ENCODE measurements at places on chromosomes 1 and 21.

DNA sequence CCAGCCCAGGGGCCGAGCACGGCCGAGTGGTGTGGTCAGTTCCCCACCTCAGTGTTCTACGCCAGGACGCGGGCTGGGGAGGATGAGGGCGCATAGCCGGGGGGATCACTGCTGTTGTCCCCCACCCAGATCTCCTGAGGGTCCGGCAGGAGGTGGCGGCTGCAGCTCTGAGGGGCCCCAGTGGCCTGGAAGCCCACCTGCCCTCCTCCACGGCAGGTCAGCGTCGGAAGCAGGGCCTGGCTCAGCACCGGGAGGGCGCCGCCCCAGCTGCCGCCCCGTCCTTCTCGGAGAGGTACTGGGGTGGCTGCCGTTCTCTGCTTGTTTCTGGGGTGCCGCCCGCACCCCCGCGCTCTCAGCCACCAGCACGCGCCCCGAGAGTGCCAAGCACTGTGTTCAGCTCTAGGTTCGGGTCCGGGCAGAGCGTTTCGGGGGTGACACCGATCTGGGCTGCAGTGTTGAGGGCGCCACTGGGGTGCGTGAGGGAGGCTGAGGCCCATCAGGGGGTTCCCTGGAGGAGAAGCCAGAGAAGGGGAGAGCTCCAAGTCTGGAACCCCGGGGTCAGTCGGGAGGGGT lies 17.4 kb downstream of the SAMD11 start:
- DNase-seq = no peak

DNA sequence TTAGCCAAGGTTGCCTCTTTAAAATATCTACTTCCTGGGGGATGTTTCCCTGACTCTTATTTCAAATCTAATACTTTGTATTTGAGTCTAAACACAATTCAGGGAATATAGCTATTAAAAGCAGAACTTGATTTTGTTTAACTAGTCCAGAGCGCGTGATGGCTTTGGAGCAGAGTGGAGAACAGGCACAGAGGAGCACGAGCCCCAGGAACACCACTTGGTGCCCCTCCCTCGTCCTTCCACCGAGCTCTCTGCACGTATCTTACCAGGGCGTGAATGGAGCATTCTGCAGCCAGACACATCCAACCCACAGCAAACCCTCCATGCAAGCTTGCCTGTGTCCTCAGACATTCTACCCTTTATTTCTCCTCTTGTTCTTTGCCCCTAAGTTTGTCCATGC lies 14.1 kb downstream of the KIF26B start:
- no peak for DNase-seq

DNA sequence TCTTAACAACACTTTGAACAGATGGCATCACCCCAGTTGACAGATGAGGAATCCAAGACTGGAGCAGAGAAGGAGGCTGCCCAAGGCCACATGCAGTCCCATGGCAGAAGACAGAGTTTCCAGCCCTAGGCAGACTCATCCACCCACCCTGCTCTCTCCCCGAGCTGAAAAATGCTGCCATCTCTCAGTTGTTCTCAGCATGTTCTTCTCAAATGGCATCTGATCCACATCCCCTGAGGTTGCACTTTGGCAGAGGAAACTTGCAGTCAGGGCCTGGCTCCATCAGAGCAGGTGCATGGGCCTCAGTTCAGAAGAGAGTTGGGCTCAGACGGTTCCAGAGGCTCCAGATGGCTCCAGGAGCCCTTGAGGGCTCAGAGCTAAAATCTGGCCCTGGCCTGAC lies 709.4 kb downstream of the MATN1 start:
- DNase-seq = no peak

GRCh38 chr1:109327285-109327684 lies 20.5 kb upstream of the MYBPHL start:
- no peak for DNase-seq

DNA sequence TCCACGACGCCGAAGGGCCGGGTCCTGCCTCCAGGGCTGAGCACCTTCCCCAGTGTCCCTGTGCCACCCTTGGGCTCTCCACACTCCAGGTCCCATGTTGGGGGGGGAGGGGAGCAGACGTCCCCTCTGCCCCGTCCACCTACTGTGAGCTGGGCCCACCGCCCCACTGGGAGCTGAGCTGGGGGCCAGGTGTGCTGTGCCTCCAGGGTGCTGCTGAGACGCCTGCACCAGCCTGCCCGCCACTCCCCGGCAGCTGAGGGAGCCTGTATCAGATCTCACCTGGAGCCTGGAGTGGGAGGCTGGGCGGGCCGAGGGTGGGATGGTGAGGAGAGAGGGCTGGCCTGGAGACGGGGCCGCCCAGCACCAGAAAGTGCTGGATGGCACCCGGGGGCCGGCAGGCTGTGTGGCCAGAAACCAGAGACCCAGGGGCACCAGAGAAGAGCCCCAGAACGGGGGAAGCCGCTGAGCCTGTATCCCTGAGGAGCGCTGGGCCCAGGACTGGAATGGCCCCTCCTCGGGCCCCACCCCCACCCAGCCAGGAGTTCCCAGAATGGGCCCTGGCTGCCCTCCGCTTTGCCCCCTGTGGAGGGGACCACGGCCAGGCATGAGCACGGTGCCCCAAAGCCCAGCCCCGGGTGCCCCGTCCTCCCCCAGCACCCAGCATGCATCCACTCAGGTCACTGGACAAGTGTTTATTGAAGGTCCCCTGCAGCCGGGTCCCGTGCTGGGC lies 3.4 kb downstream of the TNFRSF18 start:
- DNase-seq = no peak

GRCh38 chr1:50929376-50929958 lies 30.6 kb downstream of the FAF1 start:
- DNase-seq = no peak

GRCh38 chr1:63413394-63413793 lies 46.0 kb downstream of the ALG6 start:
- DNase-seq = no peak

GRCh38 chr1:224106568-224107281 lies 7.2 kb upstream of the FBXO28 start:
- no peak for DNase-seq

DNA sequence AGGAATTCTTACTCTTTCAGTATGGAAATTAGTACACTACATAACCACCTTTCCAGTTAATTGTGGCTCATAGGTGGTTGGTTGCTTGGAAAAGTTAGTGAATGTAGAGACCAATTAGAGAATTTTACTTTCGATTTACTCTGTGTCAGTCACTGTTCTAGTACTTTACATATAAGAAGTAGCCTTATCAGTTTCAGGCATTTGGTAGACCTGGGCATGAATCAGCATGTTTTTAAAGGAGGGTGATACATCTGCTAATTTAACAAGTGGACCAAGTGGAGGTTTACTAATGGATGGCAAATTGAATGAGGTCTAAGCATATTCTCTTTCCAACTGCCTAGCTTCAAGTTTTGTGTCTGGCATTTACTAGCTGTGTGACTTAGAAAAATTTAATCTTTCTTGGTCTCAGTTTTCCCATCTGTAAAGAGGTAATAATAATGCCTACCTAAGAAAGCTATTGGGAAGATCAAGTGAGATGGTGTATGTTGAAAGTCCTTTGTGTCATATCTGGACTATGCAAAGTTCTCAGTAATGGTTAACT lies 1158.6 kb downstream of the PLA2G4A start:
- DNase-seq = no peak

- peak; percentile 76 for DNase-seq
Measured at GRCh38 chr1:156689035-156689952, 12.1 kb upstream of the NES start.

DNA sequence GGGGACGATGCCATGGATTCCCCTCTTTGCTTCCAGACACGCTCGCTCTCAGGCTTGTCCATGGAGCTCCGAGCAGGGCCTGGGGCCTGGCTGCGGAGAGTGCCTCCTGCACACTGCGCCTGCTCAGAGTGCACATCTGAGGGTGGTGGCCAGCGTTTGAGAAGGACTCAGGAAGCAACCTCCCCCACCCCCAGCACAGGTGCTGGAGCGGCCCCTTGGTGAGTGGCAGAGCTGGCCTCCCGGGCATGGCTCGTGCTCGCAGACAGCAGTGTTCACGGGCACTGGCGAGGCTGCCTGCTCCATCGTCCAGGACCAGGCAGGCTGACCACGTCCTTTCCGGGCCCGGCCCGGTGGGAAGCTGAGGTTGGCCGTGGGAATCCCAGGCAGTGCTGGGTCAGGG lies 2.8 kb downstream of the SPATC1L start:
- no peak for DNase-seq

- DNase-seq = no peak
Measured at GRCh38 chr1:5916572-5917280, 75.5 kb downstream of the NPHP4 start.

DNA sequence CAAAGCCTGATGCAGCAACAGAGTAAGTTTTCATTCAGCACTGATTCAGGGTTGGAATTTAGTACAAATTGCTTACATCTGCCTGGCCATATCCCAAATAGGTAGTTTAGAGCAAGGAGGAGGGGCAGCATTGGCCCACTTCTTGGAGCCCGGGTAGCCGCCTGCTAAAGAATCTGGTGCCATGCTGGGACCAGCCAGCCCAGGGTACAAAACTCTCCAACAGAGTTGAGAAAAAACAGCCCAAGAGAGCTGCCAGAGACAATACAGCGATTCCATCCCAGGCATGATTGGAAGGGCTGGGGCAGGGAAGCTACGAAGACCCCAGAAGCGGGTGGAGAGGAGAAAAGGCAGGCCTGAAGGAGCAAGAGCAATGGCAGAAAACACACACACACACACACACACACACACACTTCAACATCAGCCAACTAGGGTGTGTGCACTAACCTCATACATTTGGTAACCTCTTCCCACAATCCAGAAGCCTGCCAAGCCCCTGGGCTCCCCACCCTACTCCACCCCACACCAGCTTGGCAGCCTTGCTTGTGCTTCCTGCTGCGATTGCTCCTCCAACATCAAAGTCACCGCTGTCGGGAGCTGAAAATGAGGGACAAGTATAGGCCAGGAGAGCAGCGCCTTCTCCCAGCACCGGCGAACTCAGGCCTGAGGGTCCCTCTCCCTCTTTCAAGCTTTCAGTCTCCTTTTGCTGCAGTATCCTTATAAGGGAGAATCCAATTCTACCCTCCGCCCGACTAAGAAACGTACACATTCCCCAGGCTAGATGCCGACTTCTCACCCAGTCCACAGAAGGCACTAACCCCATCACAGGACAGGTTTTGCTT lies 1.2 kb downstream of the PIK3C2B start:
- DNase-seq = no peak

DNA sequence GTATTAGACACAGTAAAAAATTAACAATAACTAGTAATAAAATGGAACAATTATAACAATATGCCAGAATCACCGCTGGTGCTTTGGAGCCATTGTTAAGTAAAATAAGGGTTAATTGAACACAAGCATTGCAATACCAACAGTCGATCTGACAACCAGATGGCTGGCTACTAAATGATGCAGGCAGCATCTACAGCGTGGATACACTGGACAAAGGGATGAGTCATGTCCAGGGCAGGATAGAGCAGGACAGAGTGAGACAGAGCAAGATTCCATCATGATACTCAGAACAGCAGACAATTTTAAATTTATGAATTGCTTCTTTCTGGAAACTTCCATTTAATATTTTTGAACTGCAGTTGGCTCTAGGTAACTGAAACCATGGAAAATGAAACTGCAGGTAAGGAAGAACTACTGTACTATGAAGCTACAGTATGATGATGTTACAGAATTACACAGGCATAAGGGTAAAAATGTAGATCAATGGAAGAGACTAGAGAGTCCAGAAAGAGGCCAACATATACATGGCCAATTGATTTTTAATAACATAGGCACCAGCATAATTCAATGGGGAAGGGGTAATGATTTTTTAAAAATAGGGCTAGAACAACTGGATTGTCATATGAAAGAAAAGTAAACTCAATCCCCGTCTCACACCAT lies 168.7 kb downstream of the RRAGC start:
- DNase-seq = no peak

- DNase-seq = peak; percentile 26
Measured at GRCh38 chr1:81801651-81802456, 1.1 kb downstream of the ADGRL2 start.

GRCh38 chr1:150162862-150163706 lies 13.4 kb downstream of the PLEKHO1 start:
- DNase-seq = peak; percentile 87

DNA sequence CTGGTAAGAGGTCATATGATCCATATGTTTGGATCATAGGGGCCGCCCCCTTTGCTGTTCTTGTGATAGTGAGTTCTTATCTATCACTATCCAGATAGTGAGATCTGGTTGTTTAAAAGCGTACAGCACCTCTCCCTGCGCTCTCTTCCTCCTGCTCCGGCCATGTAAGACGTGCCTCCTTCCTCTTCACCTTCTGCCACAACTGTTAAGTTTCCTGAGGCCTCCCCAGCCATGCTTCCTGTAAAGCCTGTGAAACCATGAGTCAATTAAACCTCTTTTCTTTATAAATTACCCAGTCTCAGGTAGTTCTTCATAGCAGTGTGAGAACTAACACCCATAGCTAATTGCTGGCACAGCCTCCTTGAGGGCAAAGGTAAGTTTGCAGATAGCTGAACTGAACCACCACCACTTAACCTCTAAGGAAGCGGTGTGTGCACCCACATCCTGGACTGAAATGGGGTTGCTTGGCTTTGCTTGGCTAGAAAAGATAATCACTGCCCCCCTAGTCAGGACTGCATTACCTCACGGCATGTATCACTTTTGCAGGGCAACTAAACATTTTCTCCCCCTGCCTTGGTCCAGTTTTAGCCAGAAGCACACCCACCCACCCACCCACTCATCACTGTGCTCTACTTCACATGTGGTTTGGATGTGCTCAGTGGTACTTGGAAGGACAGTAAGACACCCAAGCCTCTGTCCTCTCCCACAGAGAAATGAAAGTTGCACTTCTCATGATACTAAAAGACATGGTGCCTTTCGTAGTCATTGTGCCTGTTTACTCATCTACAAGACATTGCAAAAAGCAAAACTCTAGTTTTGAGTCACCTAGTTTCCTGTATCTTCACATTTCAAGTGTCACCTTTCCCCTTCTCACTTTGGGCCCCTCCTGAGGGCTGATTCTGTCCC lies 23.1 kb upstream of the PTAFR start:
- no peak for DNase-seq

DNA sequence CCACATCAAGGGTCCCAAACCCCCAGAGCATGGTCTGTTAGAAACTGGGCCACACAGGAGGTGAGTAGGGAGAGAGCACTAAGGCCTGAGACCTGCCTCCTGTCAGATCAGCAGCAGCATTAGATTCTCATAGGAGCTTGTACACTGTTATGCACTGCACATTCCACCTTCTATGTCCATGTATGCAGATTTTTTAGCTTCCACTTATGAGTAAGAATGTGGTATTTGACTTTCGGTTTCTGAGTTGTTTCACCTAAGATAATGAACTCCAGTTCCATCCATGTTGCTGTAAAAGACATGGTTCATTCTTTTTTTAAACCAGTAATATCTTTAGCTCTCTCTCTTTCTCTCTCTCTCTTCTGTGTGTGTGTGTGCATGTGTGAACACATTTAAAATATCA lies 663 bp upstream of the GBP6 start:
- DNase-seq = no peak

- no peak for DNase-seq
Measured at GRCh38 chr21:43664358-43664757, 5.0 kb downstream of the RRP1B start.

GRCh38 chr1:86866665-86867064 lies 47.3 kb downstream of the SELENOF start:
- no peak for DNase-seq

- no peak for DNase-seq
Measured at GRCh38 chr21:45262616-45263015, 25.1 kb downstream of the POFUT2 start.

Data from brain pericyte (primary cell).